ENCODE measurements at places on chromosomes 13 and 19.

DNA sequence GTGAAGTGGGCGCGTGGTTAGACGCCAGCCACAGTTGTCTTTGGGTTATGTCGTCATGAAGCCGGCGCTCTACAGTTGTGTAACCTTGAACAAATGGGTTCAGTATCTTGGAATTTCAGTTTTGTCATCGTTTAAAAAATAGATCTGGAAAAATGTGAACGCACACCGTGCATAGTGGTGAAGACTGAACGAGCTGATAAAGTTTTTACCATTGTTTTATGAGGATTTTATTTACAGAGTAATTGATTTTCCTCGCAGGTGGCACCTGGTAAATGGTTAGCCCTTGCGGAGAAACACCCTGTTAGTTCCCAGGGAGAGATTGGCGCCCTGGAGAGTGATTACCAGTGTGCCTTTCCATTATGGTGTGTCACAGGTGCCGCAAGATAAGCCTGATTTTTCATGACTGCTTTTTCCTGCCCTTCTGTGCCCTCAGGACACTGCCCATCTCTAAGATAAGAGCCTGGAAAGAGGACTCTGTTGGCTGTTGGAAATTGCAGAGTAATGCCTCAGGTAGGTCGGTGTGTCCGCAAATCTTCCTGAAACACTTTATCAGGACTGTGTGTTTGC lies 577 bp downstream of the ZNF181 start:
- no peak for DNase-seq

GRCh38 chr13:33992881-33993336 lies 175.0 kb downstream of the RFC3 start:
- DNase-seq = no peak

GRCh38 chr13:35378939-35379338 lies 97.5 kb downstream of the MAB21L1 start:
- DNase-seq = no peak

DNA sequence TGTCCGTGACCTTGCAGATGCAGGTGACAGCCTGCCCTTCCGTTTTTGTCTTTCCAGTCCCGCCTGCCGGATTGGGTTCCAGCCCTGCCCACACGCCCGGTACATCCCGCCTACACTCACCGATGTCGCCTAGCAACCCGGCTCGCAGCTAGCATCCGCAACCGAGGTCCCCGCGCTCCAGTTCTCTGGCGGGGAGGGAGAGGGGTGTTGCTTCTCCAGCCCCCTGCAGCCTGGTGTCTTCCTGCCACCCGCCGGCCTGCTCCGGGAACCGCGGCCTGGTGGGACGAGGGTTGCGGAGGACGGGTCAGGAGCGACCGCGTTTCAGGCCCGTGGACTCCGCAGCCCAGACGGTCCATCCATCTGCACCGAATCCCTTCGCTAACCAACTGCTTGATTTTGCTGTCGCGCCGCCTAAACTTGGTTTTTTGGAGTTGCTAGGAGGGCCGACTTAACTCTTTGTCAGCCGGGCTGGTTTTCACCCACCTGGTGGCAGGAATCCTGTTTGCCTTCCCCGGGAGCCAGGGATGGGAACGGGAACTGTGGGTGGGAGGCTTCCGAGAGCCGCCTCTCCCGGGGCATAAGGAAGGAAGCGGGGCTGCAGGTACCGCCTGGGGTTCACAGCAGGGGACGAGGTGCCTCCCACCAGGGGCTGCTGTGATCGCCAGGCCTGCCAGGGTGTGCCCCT lies 15.4 kb upstream of the MATK start:
- peak; percentile 58 for DNase-seq

DNA sequence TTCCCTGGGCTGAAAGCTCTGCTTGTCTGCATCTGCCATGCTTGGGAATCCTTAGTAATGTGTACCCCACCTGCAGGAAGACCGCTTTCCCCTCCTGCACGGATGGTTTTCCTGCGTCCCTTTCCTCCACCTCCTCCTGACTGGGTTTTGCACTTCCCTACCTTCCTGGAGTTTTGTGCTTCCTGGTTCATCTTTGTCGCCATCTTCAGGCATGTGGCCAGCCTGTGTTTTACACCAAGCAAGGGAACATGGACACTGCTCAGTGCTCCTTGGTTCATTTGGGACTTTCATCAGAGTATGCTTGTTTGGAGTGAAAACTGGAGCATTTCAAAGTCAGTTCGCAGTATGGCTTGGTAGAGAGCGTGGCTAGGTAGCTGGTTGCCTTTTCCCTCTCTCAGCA lies 30.7 kb downstream of the ERICH6B start:
- no peak for DNase-seq

DNA sequence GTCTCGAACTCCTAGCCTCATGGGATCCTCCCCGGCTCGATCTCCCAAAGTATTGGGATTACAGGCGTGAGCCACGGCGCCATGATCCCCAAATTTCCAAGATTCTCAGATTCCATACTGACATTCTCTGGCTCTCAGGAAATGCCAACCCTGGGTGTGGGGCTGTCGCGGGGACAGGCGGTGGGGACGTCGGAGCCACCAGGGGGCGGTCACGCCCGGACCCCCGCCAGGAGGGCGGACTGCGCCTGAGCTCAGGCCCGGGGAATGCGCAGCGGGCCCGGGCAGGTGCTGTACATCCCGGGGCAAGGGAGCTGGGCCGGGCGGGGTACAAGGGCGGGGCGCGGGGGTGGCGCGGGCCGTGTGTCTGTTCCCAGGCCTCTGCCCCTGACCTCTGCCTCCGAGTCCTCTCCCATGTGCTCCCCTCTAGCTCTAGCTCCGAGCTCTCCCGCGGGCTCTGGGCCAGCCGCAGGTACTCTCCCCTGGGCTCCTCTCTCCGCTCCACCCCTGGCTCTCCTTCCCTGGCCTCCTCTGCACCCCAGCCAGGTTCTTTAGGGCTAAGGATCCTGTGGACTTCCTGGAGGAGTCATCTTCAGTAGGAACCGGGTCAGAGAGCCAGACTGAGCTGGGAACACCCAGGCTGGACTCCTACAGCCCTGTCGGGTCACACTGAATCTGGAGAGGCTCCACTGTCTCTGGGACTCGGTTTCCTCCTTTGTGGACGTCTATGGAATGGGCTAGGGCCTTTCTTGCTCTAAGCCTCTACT lies 2.4 kb downstream of the PPP1R13L start:
- no peak for DNase-seq

DNA sequence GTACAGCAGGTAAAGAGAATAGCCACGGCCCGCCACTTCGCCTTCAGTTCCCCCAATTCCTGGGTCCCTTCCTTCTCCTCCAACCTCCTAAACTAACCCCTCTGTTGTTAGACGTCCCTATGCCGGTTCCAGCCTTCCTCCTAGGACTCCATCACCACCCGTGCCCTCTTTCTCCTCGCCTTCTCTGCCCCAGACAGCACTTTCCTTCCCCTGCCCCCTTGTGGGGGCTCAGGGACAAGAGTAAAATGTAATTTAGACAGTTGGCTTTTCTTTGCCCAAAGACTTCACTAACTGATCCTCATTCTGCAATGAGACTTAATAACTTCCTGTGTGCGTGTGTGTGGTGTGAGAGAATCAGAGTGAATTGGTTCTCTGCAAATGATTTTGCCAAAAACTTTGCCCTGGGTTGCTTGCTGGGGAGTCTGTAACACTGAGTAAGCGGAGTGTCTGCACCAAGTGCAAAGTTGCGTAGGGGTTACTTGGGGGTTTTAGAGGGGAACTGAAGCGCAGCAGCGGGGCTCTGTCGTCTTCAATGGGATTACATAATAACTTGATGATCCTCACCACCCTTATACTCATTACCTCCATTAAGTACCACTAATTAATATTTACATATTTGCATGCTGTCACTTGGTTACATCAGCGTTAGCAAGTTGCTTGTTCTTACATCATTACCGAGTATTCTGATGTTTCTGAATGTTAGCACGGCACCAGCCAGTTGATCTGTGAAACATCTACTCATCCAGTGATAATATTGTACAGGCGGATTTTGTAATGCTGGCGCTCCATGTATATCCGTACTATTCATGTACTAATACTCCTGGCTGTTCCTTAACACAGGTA lies 19.9 kb upstream of the SGCG start:
- DNase-seq = no peak

GRCh38 chr19:29139227-29139626 lies 73.7 kb downstream of the UQCRFS1 start:
- DNase-seq = no peak

DNA sequence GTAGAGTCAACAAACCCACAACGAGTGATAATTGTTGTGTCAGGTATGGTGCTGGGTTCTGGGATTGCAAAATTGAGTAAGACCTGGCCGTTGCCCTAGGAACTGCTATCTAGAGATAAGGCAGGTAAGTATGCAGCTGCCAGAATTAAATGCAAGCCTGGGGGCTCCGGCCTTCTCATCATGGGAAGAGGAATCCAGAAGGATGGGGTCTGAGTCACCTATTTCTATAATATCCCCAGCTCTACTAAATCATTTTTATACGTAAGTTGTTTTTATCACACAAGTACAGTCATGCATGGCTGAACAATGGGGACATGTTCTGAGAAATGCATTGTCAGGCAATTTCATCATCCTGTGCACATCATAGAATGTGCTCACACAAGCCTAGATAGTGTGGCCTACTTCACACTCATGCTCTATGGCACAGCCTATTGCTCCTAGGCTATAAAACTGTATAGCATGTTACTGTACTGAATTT lies 203.0 kb downstream of the KLF5 start:
- DNase-seq = no peak
